ENCODE measurements at places on chromosomes 7 and 10. TPM values are rescaled to one million over a fixed set of nuclear protein-coding genes. Genes with fewer than 3 reads are reported as not detected.

The PNLIPRP2 gene
- total RNA-seq = not detected

DNA sequence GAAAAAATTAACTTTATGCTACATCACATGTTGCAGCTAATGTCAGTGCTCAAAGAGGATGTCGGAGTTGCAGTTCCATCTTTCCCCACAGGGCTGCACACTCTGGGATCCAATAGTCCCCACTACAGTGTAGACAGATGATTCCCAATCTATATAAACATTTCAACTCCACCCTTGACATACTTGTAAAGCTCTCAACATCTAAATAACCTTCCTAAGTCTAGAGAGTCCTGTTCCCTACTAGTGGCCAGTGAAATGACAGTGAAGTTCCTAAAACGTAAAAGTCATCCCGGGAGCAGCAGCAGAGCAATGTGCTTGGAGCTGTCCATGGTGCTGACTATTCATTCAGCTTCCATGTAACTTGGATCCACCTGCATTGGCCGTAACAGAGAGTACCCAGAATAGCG, 145.1 kb downstream of the GRM8 start:
- peak; percentile 20 for DNase-seq

- no peak for DNase-seq
Observed at GRCh38 chr7:44647981-44648714, 41.7 kb downstream of the OGDH start.

DNA sequence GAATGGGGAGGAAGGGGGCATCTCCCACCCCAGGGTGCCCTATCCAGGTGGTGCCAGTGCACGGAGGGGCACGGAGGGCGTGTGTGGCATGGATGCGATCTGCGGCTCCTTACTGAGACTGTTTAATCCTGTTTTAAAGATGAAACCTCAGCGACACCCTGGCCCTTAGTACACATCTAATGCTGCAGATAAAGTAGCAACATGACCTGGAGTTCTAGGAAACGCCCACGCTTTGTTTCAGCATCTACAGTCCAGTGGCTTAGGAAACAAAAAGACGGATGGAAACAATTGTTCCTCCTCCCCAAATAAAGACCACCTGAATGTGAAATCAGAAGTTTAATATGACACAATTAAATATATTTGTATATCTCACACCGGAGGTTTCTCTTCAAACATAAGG, 201.9 kb downstream of the DNAJB6 start:
- DNase-seq = no peak

DNA sequence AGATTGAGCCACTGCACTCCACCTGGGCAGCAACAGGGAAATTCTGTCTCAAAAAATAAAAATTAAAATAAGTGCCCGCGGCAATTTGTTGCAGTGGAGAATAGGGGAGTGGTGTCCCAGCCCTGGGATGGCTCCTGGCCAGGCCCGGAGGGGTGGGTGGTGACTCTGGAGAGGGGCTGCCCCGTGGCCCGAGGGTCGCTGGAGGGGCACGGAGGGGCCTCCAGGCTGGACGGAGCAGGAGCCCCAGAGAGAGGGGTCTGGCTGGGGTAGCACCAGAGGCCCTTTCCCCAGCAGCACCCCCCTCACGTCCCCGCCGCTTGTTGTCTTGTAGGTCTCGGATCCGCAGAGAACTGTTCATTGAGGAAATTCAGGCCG, 38.6 kb upstream of the SH2B2 start:
- no peak for DNase-seq
